Esophagus squamous epithelium (tissue), 5 donors: ENCODE measurements at places on chromosomes 1 and 21.

DNA sequence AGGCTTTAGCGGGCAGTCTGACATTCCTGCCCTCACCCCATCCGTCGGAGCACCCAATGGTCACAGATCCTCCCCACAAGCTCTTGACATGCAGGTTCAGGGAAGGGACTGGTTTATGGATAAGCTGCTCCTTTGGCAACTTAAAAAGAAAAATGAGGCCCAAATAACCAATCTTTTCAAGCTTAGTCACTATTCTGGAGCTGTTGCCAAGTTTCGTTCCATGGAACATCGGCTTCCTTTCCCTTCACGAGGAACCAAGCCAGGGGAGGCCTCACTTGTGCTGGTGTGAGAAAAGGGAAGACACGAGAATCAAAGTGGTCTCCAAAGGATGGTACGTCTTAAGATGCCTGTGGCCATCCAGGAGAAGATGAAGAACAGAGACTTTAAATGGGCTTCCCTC is 46.1 kb upstream of the LPAR3 start:
- DNase-seq: no peak

DNA sequence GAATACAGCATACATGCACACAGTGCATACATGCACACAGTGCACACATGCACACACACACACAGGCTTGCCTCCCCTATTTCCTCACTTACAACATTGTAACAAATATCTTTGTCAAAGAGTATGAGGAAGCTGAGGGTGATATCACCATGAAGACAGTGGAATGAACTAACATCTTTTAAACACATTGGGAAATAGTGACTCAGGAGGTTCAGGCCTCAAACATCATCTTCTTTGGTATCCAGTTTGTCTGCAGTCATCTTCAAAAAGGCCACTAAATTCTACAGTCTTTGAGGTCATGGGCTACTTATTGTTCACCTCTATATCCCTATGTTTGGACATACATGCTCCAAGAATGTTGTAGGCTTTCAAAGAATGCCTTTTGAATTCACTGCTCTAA is 2.1 kb upstream of the LCE2B start:
- no peak for DNase-seq

DNA sequence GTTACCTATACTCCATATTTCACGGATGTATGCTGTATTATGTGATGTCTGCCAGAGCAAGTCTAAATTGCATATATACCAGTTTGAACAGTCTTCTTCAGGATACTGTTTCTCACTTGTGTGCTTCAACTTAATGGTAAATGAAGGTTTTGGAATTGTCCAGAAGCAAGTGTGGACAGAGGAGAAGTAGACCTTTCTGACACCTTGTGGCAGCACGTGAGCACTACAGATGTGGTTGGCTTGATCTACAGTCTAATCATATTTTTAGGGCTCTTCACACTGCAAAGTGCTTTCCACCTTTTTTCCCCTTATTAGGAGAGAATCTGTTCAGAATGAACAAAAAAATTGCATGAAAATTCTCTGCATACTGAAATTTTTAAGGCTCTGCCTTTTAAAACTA is 10.9 kb downstream of the MORC3 start:
- no peak for DNase-seq

DNA sequence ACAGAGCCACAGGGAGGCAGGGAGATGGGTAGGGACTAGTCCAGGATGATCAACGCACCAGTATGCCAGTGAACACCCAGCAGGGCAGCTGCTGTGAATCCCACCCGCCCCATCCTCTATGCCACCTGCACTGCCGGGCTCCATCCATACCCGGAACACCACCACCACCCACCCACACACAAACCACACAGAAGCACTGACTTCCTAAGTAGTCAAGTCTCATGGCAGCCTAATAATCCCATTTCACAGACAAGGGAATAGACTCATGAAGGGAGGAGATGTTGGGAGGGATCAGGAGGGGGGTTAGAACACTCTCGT is 6.3 kb downstream of the DRAXIN start:
- no peak for DNase-seq

DNA sequence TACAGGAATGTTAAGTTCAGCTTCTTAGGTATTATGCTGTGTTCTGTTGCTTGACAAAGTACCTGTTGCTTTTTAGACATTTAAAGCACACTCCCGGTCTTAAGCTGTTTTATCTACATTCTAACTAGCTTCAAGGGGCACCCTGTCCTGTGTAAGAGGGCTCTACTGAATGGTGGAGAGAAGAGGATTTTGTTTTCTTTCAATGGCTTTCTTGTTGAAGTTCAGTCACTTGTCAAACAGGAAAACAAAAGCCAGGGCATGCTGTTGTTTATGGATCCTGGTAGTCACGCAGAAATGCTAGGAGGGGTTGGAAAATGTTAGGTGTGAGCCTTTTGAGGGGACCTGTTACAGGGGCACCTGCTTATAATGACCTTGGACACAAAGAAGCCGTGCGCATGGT is 30.7 kb downstream of the PGM1 start:
- no peak for DNase-seq
